ENCODE measurements at places on chromosomes 6 and 20.

- DNase-seq = no peak
Measured at GRCh38 chr20:10783707-10784553, 110.1 kb upstream of the JAG1 start.

- DNase-seq = no peak
Measured at GRCh38 chr6:26475823-26476729, 18.3 kb downstream of the BTN2A1 start.

DNA sequence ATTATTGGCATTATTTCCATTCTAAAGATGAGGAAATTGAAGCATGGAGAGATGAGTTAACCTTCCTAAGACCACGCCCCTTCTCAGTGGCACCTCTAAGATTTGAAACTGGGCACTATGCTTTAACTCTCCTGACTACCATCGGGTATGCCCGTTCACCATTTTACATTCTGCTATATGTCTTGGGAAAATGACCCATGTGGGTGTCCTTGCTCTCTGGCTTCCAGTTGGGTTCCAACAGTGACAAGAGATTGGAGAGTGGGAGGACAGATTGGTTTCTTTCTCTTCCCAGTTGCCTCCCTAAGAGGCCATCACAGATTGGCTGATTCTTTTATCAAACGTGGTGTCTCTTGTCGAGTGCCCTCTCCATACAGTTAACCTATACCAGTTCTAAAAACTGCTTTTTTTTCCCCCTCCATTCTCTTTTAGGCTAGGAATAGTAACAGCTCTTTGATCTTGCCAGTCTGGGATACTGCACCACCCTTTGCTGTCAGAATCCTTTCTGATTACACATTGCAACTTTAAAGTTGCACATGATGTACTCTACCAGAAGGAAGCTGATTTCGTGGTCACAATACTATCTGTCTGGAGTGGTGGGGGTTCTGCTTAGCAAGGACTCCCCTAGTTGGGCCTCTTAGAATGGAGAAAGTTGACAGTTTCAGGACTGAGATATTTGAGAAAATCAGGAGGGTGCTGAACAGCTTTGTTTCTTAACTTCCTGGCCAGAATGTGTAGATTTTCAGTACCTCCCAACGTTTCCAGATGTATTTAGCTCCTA lies 88.0 kb upstream of the ELOVL5 start:
- DNase-seq = no peak

- no peak for DNase-seq
Measured at GRCh38 chr6:107689190-107689589, 134.9 kb downstream of the SCML4 start.

DNA sequence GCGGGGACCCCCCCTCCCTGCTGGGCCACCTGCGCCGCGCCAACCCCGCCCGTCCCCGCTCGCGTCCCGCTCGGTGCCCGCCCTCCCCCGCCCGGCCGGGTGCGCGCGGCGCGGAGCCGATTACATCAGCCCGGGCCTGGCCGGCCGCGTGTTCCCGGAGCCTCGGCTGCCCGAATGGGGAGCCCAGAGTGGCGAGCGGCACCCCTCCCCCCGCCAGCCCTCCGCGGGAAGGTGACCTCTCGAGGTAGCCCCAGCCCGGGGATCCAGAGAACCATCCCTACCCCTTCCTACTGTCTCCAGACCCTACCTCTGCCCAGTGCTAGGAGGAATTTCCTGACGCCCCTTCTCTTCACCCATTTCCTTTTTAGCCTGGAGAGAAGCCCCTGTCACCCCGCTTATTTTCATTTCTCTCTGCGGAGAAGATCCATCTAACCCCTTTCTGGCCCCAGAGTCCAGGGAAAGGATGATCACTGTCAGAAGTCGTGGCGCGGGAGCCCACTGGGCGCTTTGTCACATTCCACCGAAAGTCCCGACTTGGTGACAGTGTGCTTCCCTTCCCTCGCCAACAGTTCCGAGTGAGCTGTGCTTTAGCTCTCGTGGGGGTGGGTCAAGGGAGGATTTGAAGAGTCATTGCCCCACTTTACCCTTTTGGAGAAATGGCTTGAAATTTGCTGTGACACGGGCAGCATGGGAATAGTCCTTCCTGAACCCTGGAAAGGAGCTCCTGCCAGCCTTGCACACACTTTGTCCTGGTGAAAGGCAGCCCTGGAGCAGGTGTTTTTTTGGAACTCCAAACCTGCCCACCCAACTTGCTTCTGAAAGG lies 2.1 kb downstream of the VEGFA start:
- no peak for DNase-seq

DNA sequence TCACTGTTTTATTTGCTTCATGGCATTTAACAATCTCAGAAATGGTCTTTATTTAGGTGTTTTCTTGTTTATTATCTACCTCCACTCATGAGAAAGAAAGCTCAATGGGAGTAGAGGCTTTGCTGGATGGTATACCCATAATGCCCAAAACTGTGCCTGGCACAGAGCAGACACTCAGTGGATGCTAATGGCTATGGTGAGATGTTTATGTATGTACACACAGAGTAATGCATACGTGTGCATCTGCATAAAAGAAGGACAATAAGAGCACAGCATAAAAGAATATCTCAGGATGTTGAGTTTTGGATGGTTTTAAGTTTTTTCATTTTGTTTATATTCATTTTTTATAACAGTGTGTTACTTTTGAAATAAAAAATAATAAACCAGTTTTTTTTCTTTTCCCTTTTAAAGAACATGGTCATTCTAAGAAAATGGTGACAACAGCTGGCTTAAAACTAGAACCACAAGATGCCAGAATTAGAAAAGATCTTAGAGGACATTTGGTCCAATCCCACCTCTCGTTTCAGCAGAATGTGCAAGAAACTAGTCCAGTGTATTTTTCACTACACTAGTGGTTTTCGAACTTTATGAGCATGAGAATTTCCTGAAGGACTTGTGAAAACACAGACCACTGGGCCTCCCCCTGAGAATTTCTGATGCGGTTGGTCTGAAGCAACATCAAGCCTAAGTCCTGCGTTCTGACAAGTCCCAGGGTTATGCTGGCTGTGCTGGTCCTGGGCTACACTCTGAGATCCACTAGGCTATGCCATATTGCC lies 131.9 kb downstream of the FYN start:
- no peak for DNase-seq

DNA sequence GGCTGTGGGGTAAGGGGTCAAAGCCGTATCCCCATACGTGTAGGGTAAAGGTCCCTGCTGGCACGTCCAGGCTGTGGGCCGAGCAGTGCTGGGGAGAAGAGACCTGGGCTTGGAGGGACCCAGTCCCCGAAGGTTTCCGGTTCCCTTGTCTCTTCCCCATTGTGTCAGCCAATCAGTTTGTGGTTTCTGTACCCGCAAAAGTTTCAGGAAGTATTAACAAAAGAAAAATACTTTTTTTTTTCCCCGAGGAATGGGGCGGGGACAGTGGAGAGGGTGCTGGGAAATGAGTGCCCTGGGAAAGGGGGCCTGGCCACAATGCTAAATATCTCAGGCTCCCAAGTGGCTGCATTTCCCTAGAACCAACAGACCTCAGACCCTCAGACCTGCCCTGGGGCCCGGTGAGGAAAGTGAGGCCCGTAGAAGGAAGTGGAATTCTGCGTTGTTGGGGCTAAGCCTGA lies 15.2 kb upstream of the AMD1 start:
- DNase-seq = no peak

DNA sequence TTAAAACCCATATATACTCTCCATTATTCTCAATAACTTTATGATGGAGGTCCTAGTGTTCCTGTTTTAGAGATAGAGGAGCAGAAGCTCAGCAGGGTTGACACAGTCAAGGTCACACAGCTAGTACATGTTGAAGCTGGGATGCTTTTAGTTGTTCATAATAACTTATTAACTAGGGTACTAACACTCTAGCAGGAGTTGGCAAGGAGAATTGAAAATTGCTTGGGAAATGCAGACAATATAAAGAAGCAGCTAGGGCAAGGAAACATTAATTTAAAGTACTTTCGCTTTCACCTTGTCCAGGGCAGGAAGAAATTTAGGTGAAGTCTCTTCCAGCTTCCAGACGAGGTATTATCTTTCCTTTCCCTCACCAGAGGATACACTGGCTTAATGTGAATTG lies 133.7 kb downstream of the RCAN2 start:
- DNase-seq = no peak

DNA sequence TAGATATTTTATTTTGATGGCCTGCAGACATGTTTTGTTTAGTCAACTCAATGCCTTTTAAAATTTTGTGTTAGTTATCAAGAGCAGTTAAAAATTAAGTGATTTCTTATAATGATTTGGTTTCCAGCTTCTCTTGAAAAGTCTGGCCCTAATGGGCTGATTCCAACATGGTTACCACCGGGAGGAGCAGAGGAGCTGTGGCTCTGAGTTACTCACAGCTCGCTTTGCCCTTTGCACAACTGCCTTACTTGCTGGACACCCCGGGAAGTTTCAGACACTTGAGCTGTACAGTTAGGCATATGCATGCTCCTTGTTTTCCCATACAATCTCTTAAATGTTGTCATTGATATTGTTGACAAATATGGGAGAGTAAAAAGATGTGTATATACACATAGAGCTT lies 173.1 kb upstream of the MMS22L start:
- DNase-seq = no peak

GRCh38 chr6:38753707-38754106 lies 38.6 kb downstream of the DNAH8 start:
- DNase-seq = no peak

DNA sequence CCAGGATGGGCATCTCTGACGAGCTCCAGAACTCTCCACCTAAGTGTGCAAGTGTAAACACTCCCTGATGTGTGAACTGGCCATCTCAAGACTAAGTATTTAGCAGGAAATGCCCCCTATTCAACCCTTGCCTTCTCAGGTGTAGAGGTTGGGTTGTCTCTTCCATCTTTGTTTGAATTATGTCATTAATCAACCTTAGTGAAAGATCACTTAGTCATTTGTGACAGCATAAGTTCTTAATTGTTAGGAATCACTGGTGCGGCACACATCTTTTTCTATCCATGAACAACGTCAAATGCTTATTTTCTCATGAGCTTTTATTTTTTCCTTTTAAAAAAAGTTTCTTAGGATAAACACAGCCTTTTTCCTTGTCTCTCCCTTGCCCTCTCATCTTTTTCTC lies 151.6 kb downstream of the ESR1 start:
- no peak for DNase-seq

GRCh38 chr6:35419417-35419816 lies 32.7 kb upstream of the FANCE start:
- no peak for DNase-seq

- no peak for DNase-seq
Measured at GRCh38 chr6:43433148-43433547, 5.8 kb downstream of the ABCC10 start.

GRCh38 chr20:50189681-50190250 lies 864 bp upstream of the CEBPB start:
- no peak for DNase-seq

- no peak for DNase-seq
Measured at GRCh38 chr20:6613280-6613861, 154.1 kb upstream of the BMP2 start.

DNA sequence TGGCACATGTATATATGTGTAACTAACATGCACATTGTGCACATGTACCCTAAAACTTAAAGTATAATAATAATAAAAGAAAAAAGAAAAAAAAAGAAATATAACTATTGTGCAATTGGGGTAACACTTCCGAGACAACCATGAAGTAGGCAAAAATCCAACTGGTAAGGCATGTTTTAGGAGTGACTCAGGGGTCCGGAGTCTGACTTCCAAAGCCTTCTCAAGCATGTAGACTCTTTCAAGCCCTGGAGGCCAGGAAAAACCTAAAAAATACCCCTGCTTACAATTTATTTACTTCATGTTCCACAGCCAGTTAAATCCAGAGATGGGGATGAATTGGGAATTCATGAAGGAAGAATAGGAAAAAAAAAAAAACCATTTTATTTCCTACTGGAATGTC lies 161.3 kb upstream of the PHACTR1 start:
- DNase-seq = no peak

- DNase-seq = no peak
Measured at GRCh38 chr6:108492131-108492766, 68.5 kb upstream of the FOXO3 start.

DNA sequence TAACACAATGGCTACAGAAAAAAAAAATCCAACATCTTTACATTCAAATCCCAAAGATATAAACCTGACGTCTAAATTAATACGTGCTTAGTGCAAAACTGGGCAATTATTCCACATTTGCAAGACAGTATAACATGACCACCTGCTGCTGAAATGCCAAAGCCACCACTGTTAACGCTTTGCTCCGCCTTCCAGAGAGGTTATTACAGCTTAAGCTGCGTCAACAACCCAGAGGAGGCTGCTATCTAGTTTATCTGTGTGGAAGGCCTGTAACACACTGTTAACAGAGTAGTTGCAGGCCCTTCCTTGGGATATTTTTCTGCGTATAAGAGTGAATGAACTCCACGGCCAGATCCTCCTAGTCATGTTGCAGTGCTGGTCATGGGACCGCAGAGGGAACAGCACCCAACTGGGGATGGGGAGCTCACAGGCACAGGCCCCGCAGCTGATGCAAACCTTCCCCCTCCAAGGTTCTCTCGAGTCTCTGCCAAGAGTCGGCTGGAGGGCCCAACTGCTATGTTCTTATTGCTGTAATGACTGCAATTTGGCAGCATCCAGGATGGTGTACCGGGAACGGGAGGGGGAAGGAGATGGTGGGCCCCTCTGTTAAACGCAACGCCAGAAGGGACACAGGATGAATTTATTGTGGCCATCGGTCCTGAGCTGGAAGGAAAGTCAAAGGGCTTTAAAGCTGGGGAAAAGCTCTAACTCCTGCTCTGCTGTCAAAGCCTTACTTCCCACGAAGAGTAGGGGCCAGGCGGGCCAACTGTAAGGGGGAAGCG lies 993 bp upstream of the NCOA7 start:
- DNase-seq = peak; percentile 13

GRCh38 chr6:90739339-90739738 lies 152.5 kb upstream of the MAP3K7 start:
- no peak for DNase-seq

GRCh38 chr6:146850238-146850896 lies 251.6 kb downstream of the ADGB start:
- no peak for DNase-seq
